Stimulated activated CD8-positive, alpha-beta memory T cell treated with anti-CD3 and anti-CD28 coated beads, Interleukin-4, amount 100 ng/mL, for 4 hours (primary cell): ENCODE measurements at places on chromosomes 12 and 14.

- DNase-seq = no peak
Observed at GRCh38 chr14:49420201-49420600, 166.0 kb downstream of the RPS29 start.

DNA sequence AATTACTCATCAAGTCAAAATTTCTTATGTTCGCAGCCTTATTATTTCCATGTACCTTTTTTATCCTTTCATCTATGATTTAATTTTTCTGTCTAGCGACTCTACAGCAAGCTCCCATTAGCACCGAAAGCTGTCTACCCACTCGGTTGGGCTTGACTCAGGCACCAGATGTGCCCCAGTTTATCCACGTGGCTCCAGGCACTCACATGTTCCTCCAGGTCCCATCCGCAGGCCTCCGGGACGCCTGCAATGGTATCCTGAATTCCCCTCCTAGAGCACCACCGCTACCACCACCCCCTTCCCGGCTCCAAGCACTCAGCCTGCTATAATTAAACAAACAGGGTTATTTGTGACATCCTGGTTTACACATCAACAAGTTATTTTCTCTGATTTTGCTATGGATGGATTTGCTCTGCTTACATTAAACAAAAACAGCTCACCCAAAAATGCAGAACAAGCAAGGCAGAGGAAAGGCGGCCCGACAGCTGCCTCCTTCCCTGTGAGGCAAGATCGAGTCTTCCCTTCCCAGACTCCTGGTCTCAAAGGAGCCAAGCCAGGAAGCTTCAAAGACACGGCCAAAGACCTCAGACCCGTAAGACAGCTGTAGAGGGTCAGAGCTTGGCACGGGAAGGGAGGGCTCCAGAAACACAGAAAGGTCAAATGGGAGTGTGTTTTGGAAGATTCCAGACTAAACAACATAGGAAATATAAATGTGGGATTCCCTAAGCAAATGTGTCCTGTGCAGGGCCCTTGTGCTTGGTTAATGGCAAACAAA lies 253.8 kb downstream of the TTC8 start:
- DNase-seq = no peak

- DNase-seq = no peak
Observed at GRCh38 chr12:23083267-23083666, 458.3 kb downstream of the ETNK1 start.

DNA sequence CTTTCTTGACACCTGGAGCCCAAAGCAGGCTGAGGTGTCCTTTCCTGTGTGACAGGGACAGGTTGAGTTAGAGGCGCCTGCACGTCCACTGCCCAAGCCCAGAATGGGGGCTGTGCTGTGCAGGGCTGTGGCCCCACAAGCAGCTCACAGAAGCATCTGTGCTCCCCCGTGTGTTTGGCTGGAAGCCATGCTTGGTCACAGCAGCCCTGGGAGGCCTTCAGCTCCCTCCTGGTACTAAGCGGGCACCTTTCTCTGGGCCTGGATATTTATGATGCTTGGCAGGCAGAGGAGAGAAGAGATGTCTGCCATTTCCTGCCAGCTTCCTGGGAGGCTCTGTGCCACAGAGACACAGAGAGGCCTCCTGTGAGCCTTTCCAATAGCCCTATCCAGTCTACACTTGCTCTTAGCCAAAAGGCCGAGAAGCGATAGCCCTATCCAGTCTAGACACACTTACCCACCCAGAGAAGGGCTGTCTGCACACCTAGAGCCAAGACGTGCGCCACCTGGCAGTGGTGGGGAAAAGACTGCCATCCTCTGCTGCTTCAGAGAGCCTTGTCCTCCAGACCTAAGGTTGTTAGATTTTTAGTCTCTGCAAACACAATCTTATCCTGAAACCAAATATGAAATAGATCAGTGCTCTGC lies 117.4 kb downstream of the GCH1 start:
- DNase-seq = no peak

DNA sequence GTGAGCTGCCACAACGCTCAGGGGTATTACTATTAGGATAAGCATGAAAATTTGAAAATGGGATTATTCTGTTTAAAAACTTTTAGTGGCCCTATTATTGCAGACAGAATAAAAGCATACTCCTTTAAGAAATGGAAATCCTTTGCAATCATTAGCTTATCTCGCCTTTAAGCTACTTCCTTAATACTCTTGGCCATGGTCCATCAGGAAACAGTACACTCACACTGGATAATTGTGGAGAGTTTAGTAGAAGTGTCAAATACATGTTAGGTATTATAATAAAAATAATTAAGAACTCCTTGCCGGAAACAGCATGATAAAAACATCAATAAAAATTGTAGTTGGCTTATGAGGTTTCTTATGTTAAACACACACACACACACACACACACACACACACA lies 100.4 kb upstream of the PPFIA2 start:
- no peak for DNase-seq

- no peak for DNase-seq
Observed at GRCh38 chr12:46472893-46473633, 100.5 kb upstream of the SLC38A2 start.

DNA sequence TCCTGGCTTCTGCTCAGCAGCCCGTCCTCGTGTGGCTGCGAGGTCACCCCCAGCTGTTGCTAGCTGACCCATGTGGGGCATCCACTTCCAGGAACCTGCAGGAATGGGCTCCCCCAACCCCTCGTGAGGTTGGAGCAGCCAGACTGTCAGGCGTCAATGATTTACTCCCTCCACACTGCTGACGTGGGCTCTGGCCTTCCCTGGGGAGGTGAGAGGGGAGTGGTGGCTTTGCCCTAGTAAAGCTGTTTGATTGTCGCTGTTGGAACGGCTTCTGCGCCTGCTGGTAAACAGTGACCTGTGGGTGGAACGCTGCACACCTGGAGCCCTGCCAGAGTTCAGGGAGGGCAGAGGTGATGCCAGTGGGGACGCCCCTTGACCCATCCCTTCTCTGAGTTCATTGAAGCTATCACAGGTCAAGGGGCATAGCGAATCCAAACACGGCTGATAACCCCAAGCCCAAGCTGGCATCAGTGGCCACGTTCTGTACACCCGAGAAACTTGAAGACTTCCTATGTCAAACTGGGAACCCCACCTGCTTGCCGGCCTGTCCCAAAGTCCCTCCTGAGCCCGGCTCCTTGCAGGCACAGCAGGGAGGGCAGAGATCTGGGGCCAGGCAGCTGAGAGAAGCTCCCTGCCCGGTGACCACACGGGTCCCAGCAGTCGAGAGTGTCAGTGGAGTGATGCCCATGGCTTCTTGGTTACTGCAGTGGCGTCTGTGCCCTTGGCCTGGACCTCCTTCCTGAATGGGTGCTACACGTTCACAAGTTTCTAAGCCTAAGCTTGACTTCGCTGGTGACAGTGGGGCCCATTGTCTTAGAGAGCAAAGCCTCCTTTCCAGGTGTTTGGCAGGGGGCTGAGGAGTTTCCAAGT lies 2.7 kb downstream of the ASPG start:
- no peak for DNase-seq

DNA sequence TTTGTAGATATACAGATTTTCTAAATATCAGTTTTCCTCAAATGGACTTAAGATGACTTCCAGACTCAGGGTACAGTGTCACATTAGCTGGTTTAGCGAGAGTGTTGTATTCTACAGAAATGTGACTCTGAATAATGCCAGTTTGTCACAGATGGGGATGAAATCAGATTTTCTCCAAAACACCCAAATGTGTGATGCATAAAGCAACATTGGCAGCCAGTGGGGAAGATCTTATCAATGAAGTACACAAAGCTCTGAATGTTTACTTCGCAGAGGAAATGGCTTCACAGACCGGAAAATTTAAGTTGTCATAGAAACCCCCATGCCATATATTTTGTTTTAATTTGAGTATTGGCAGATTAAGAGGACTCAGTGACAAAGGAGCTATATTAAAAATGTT lies 29.9 kb downstream of the ANO4 start:
- no peak for DNase-seq

GRCh38 chr12:41924111-41924510 lies 220.6 kb downstream of the GXYLT1 start:
- DNase-seq = no peak

DNA sequence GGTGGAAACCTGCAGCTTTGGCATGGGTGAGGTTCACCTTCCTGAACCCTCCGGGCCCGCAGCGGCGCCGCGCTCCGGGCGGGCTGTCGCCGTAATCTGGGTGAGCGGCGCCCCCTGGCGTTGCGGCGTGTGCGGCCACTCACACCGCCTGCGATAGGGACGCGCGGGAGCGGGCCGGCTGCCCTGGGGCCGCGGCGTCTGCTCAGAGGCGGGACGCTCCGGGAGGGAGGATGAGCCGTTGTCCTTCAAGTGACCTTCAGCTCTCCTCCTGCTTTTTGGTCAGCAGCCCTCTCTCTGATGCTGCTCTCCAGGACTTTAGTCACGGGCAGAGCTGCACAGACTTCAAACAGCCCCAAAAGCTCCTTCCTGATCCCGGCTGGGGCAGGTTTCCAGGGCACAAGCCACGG lies 211.7 kb upstream of the FKBP4 start:
- DNase-seq = no peak

GRCh38 chr14:33551963-33552362 lies 398.9 kb downstream of the EGLN3 start:
- DNase-seq = no peak

GRCh38 chr12:2941524-2941923 lies 17.7 kb upstream of the TEAD4 start:
- DNase-seq = no peak

GRCh38 chr12:9761419-9761781 lies 699 bp upstream of the CD69 start:
- DNase-seq = no peak

DNA sequence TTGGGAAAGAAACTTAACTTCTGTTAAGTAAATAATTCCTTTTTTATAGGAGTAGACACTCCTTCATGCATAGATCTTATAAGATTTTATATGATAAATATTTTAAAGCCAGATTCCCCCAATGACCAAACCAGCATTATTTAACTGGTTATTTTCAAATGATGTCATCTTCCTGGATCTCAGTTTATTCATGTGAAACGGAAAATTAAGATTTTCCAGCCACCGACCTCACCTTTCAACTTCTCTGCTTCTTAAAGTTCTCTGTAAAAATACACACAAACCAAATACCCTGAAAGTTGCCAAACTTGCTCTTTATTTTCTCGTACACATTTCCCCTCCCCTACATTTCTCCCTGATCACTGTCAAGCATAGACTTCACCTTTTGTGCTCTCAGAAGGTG lies 364.2 kb downstream of the GALC start:
- no peak for DNase-seq

- no peak for DNase-seq
Observed at GRCh38 chr12:50403001-50403440, 2.3 kb downstream of the LARP4 start.

- no peak for DNase-seq
Observed at GRCh38 chr14:105087308-105087962, 22.2 kb upstream of the GPR132 start.

DNA sequence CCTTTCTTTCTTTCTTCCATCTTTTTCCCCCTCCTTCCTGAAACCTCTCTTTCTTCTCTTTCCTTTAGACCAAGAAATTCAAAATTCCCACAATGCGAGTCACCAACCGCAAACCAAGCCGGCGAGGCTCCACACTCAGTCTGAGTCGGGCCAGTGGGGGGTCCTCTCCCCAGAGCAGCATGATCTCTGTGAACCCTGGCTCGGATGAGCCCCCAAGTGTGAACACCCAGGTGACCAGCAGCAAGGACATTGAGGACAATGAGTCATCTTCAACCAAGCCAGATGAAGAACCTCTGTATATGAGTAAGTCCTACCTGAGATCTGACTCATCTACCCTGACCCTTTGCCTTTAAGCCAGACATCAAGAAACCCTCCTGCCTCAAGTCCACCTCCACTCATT lies 88.6 kb upstream of the TMEM233 start:
- DNase-seq = no peak

DNA sequence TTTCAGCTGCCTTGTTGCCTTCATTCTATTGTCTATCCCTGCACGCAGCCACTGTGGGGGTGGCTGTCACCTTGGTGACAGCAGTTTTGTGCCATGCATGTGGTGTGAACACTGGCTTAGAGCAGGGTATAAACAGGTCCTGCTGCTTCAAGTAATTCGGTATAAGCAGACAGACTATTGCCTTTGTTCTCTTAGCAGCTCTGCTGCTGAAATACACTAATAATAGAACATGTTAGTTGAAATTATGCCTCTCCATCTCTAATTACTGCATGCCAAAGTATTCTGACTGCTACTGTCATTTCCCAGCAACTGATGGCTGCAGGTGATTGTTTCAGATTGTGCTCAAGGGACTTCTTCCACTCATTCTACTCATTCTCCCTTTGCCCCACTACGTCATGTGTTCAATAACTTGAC lies 34.6 kb downstream of the PTPRO start:
- DNase-seq = no peak

DNA sequence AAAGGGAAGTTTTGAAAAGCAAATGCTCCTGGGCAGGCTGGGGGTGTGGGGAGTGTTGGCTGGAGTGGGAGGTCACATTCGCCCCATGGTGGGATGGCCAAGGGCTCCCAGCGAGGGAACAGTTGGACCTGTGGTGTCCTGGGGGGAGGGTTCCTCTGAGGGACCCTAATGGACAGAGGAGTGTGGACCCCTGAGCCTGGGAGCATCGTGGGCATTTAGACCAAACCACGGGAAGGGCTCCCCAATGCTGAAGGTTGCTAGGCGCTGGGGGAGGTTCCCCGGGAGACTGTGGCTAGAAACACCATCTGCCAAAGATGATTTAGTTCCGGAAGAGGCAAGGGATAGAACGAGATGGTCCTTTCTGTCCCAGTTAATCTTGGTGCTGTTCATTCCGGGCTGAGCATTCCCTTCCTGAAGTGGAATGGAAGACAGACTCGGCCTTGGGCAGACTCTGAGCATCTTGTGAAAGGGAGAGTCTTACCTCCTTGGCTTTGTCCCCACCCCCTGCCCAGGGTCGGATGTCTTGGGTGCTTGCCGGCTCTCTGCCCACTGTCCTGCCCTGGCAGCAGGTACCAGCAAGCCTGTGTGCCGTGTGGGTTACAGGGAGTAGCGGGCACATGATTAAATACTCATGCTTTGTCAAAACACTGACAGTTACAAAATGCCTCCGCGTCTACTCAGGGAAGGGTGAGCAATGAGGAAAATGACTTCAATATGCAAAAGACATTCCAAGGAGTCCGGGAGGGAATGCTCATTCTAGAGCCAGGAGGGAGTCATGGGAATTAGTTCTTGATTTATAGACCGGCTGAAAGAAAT lies 215.9 kb downstream of the CACNA1C start:
- DNase-seq = no peak

GRCh38 chr14:74525361-74525851 lies 31.8 kb downstream of the ISCA2 start:
- DNase-seq = no peak
